ENCODE measurements at places on chromosomes 2 and 18. TPM values are rescaled to one million over a fixed set of nuclear protein-coding genes. Genes with fewer than 3 reads are reported as not detected.

Gene RRM2
- 48.3 TPM for total RNA-seq

Gene CDH19
- total RNA-seq, result 2.0 TPM

Gene TXNDC2
- total RNA-seq, result 0.28 TPM

Gene PLA2R1
- 47.7 TPM for total RNA-seq

Gene DNAJC5G
- not detected for total RNA-seq

Gene MYO7B
- total RNA-seq, result 0.31 TPM

Gene TRABD2A
- total RNA-seq, result 1.2 TPM

DNA sequence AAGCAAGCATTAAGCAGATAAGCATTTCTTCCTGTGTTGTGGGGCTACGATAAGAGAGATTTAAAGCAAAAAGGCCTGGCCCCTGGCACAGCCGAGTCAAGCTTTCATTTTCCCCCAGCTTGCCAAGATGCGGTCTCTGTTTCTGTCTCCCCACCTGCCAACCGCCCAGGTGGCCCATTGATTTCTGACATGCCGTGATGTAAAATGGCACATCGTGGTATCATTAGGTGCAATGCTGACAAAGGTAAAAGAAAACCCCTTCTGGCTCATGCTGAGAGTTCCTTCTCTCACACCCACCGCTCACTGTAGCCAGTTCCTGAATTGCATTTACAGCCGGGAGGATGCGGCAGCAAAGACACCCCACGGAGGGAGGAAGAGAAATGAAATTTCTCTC lies 62.8 kb downstream of the BOD1L2 start:
- no peak overlapping the region for H3K4me3 ChIP-seq
- peaks cover 9% of the 10 kb centered on the region for H3K4me1 ChIP-seq
- no peak for DNase-seq
- H3K27ac ChIP-seq, result no peak overlapping the region

DNA sequence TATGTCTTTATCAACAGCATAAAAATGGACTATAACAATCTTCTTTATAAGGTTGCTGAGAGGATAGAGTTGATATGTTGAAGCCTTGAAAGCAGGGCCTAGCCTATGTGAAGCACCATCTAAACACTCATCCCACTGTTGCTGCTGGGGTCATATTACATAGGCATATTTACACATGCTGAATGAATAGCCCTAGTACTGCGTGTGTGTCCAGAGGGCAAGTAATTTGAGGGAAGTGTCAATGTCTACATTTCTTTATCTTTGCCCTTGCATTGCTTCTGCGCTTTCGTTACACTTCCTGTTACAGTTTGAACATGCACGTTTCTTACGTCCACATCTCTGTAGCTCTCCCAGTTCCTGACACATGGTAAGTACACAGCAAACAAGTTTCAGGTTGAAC lies 280.3 kb upstream of the ATP5MC3 start:
- H3K27me3 ChIP-seq, result peaks cover 3% of the 10 kb centered on the region
- H3K27ac ChIP-seq, result no peak overlapping the region
- DNase-seq, result no peak
- no peak overlapping the region for H3K4me3 ChIP-seq
- H3K36me3 ChIP-seq, result no peaks in the 10 kb centered on the region

GRCh38 chr2:156430980-156431358 lies 5.2 kb upstream of the GPD2 start:
- peak overlapping the region; percentile 87 for H3K27ac ChIP-seq
- peaks cover 62% of the 10 kb centered on the region for H3K4me1 ChIP-seq
- H3K4me3 ChIP-seq, result no peak overlapping the region

- no peak overlapping the region for H3K4me3 ChIP-seq
- peak; percentile 54 for DNase-seq
- peaks cover 2% of the 10 kb centered on the region for H3K36me3 ChIP-seq
These were observed 118.0 kb upstream of the HS6ST1 start for GRCh38 chr2:128436479-128437203.

- DNase-seq, result no peak
- H3K27me3 ChIP-seq, result peaks cover 7% of the 10 kb centered on the region
- H3K36me3 ChIP-seq, result no peaks in the 10 kb centered on the region
- H3K27ac ChIP-seq, result no peak overlapping the region
- H3K4me3 ChIP-seq, result no peak overlapping the region
These were observed 577.4 kb downstream of the DSC3 start for GRCh38 chr18:30465096-30465495.

DNA sequence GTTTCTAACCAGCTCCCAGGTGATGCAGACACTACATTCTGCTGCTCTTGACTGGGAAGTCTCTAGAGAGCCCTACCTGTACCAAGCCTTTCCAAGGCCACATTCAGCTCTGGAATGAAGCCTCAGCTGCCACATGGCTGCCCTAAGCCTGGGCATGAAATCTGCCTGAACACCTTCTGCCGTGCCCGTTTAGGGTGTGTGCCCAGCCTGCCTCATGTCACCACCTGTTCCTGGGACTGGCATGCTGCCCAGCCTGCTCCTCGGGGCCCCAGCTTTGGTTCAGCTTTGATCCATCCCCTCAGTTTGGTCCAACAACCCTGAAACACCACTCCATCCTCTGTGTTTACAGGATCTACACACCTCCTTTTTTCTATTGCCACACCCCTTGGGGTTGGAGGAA lies 210.9 kb downstream of the L3MBTL4 start:
- no peak overlapping the region for H3K27ac ChIP-seq
- peaks cover 15% of the 10 kb centered on the region for H3K4me1 ChIP-seq
- H3K36me3 ChIP-seq, result no peaks in the 10 kb centered on the region
- H3K27me3 ChIP-seq, result no peaks in the 10 kb centered on the region

GRCh38 chr2:205967391-205968075 lies 118.4 kb downstream of the INO80D start:
- H3K4me1 ChIP-seq, result no peaks in the 10 kb centered on the region
- no peaks in the 10 kb centered on the region for H3K36me3 ChIP-seq

DNA sequence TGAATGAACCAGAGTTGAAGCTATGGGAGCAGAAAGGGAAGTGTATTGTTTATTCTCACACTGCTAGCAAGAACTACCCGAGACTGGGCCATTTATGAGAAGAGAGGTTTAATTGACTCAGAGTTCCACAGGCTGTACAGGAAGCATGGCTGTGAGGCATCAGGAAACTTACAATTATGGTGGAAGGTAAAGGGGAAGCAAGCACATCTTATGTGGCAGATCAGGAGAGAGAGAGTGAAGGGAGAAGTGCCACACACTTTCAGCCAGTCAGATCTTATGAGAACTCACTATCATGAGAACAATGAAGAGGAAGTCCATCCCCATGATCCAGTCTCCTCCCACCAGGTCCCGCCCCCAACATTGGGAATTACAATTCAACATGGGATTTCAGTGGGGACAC lies 383.2 kb upstream of the SLC14A2 start:
- no peak overlapping the region for H3K27ac ChIP-seq
- H3K4me3 ChIP-seq, result no peak overlapping the region
- H3K36me3 ChIP-seq, result no peaks in the 10 kb centered on the region
- peaks cover 6% of the 10 kb centered on the region for H3K4me1 ChIP-seq

- DNase-seq, result no peak
- H3K27ac ChIP-seq, result peak within 1 kb of the TSS; percentile 92
- peak within 1 kb of the TSS; percentile 73 for H3K4me3 ChIP-seq
- no peaks in the 10 kb centered on the region for H3K27me3 ChIP-seq
These were observed at the start of gene KHK for GRCh38 chr2:27086724-27087593. Gene KHK, plus strand, starts transcription at chr2:27086772. Its CDS starts 488 bp downstream, at chr2:27087260.

- no peaks in the 10 kb centered on the region for H3K4me1 ChIP-seq
- no peak overlapping the region for H3K27ac ChIP-seq
- peaks cover 2% of the 10 kb centered on the region for H3K36me3 ChIP-seq
These were observed 706.1 kb upstream of the HS6ST1 start for GRCh38 chr2:129024796-129025195.
